ENCODE measurements at places on chromosomes 7 and 10. TPM values are rescaled to one million over a fixed set of nuclear protein-coding genes. Genes with fewer than 3 reads are reported as not detected.
A peak's percentile ranks its signal among the peaks of the same experiment; 100 is the strongest.

DNA sequence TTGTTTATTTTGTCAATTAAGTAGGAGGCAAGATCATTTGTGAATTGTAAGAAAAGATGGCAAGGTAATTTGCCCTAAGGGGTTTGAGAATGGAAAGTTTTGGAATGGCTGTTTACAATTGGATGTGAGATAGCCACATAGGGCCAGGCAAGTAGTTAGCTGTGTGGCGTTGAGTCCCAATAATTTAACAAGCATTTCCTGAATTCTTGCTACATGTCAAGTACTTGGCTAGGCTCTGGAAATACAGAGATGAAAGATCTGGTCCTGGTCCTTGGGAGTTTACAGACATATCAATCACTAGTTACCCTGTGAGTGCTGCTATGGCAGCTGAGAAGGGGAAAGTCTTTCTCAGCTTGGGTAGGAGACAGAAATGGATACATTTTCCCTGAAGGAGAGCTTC is 401.6 kb downstream of the SUGCT start:
- peaks cover 8% of the 10 kb centered on the region for H3K4me1 ChIP-seq
- no peaks in the 10 kb centered on the region for H3K36me3 ChIP-seq
- H3K4me3 ChIP-seq, result peak overlapping the region; percentile 52
- no peaks in the 10 kb centered on the region for H3K27me3 ChIP-seq
- peak overlapping the region; percentile 51 for H3K27ac ChIP-seq

GRCh38 chr10:28677888-28678686 is 766 bp downstream of the BAMBI start:
- H3K4me3 ChIP-seq, result peak overlapping the region; percentile 84
- H3K36me3 ChIP-seq, result no peaks in the 10 kb centered on the region
- no peaks in the 10 kb centered on the region for H3K4me1 ChIP-seq
- H3K27ac ChIP-seq, result peak overlapping the region; percentile 71
- no peaks in the 10 kb centered on the region for H3K27me3 ChIP-seq

GRCh38 chr10:30396698-30397097 is 37.3 kb upstream of the MAP3K8 start:
- H3K27me3 ChIP-seq, result no peaks in the 10 kb centered on the region
- no peak for DNase-seq
- H3K27ac ChIP-seq, result no peak overlapping the region
- no peak overlapping the region for H3K4me3 ChIP-seq
- no peaks in the 10 kb centered on the region for H3K36me3 ChIP-seq

- no peak overlapping the region for H3K27ac ChIP-seq
- H3K4me3 ChIP-seq, result no peak overlapping the region
- H3K27me3 ChIP-seq, result no peaks in the 10 kb centered on the region
- H3K36me3 ChIP-seq, result no peaks in the 10 kb centered on the region
- no peaks in the 10 kb centered on the region for H3K4me1 ChIP-seq
- no peak for DNase-seq
Observed at GRCh38 chr10:121450247-121450646, 148.0 kb downstream of the FGFR2 start.

GRCh38 chr10:50310560-50311174 is 59.4 kb upstream of the ASAH2 start:
- no peak for DNase-seq
- H3K36me3 ChIP-seq, result peaks cover 22% of the 10 kb centered on the region
- peaks cover 5% of the 10 kb centered on the region for H3K4me1 ChIP-seq
- H3K4me3 ChIP-seq, result no peak overlapping the region

Gene NPFFR1
- total RNA-seq, result 0.14 TPM
